ENCODE measurements at places on chromosomes 6 and 20. TPM values are rescaled to one million over a fixed set of nuclear protein-coding genes. Genes with fewer than 3 reads are reported as not detected.

The HFE gene
- 21.1 TPM for total RNA-seq

The PHACTR3 gene
- 9.7 TPM for total RNA-seq

The ACTL10 gene
- 2.2 TPM for total RNA-seq

The CCN5 gene
- total RNA-seq: 1.9 TPM

The CENPW gene
- total RNA-seq: 8.4 TPM

The GSTA1 gene
- not detected for total RNA-seq

The TBX18 gene
- not detected for total RNA-seq

The KIF13A gene
- 31.1 TPM for total RNA-seq

The PTPRK gene
- 38.0 TPM for total RNA-seq

The UBR2 gene
- 44.0 TPM for total RNA-seq

- no peaks in the 10 kb centered on the region for H3K36me3 ChIP-seq
- H3K4me3 ChIP-seq: no peak overlapping the region
- H3K27ac ChIP-seq: no peak overlapping the region
- no peak for DNase-seq
- H3K27me3 ChIP-seq: no peaks in the 10 kb centered on the region
These were observed 329.8 kb upstream of the SOX4 start for GRCh38 chr6:21263531-21264287.

DNA sequence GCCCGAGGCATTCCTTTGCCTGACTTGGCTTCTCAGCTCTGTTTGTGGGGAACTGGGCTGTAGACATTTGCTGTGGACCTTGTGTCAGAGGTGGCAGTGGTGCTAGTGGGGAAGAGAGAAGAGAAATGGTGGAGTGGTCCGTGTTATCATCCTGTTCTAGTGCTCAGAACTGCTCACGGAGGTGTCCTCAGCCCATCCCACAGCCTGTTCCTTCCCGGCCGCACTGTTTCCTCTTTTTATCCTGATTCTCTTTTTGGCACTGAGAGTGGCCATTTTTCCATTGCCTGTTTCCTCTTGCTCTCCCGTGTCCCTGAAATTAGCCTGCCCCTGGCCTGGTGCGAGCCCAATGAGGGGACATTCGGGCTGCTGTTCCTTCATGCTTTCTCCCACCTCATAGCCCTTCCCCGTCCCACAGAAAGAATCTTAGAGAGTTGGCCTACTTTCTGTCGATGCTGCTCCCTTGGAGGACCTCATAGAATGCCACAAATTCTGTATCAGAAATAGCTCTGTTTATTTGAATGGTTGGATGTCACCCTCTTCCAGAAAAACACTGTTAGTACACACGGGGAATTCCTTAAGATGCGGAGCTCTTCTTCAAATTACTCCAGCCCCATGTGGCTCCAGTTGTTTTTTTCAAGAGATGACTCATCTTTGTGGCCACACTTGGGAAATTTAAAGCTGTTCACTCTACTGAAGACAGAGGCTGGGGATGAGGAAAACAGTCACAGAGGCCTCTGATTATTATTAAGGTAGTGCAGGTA, 26.1 kb downstream of the FARS2 start:
- H3K36me3 ChIP-seq: no peaks in the 10 kb centered on the region
- no peaks in the 10 kb centered on the region for H3K27me3 ChIP-seq
- DNase-seq: no peak

DNA sequence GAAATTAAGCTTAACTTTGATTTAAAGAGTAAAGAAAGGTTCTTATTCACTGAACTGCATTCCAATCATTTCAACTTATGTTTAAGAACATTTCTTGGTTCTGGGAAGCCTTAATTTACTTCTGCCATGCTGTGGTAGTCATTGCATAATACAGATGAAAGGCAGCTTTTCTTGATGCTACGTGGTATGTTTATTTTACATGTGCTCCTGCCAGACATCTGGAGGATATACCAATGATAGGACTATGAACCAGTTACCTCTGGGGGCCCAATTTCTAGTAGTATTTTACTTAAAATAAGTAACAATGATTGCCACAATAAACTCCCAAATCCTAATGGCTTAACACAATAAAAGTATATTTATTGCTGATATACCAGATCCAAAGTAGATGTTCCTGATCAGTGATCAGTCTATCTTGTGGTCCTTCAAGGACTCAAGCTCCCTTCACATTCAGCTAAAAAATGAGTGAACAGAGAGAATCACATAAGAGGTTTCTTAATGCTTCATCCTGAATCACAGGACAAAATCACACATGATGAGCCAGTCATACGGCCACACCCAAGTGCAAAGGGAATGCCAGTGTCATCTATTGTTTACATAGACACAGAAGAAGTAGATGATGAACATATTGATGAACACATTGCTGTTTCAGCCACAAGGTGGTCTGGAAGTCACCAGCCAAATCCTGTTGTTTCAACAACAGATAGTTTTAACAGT, 56.5 kb upstream of the CCN2 start:
- H3K27me3 ChIP-seq: no peaks in the 10 kb centered on the region
- H3K27ac ChIP-seq: no peak overlapping the region
- H3K4me3 ChIP-seq: no peak overlapping the region
- H3K4me1 ChIP-seq: peaks cover 13% of the 10 kb centered on the region
- DNase-seq: no peak

- H3K4me1 ChIP-seq: no peaks in the 10 kb centered on the region
- DNase-seq: no peak
- H3K36me3 ChIP-seq: no peaks in the 10 kb centered on the region
- H3K27ac ChIP-seq: no peak overlapping the region
- H3K4me3 ChIP-seq: no peak overlapping the region
These were observed 41.4 kb upstream of the TMX4 start for GRCh38 chr20:8060977-8061376.

GRCh38 chr6:52227495-52227894, 16.8 kb downstream of the IL17F start:
- H3K36me3 ChIP-seq: no peaks in the 10 kb centered on the region
- H3K27ac ChIP-seq: no peak overlapping the region
- H3K27me3 ChIP-seq: no peaks in the 10 kb centered on the region
- no peak overlapping the region for H3K4me3 ChIP-seq

DNA sequence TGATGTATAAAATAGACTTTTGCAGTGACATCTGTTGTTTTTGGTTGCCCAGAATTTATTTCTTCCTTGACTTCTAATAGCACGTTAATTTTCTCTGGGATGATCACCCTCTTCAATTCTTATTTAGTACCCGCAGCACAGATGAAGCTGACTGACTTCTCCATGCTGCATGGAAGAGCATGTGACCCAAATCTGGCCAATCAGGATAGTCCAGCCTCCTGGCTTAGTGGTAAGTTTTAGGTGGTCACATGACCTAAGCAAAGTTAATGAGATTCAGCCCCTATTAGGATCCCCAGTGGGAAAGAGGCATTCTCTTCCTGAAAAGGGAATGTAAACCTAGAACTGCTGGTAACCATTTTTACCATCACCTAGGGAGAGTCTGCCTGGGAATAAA, 13.8 kb upstream of the SIRT5 start:
- H3K27ac ChIP-seq: no peak overlapping the region
- H3K36me3 ChIP-seq: no peaks in the 10 kb centered on the region

GRCh38 chr20:52496191-52496590, 304.6 kb upstream of the ZFP64 start:
- H3K4me1 ChIP-seq: no peaks in the 10 kb centered on the region
- H3K27me3 ChIP-seq: no peaks in the 10 kb centered on the region
- H3K36me3 ChIP-seq: no peaks in the 10 kb centered on the region
- no peak overlapping the region for H3K4me3 ChIP-seq
- no peak for DNase-seq

- H3K27ac ChIP-seq: no peak overlapping the region
- H3K27me3 ChIP-seq: peaks cover 14% of the 10 kb centered on the region
- no peak overlapping the region for H3K4me3 ChIP-seq
These were observed 10.6 kb downstream of the RNF182 start for GRCh38 chr6:13935190-13935880.

DNA sequence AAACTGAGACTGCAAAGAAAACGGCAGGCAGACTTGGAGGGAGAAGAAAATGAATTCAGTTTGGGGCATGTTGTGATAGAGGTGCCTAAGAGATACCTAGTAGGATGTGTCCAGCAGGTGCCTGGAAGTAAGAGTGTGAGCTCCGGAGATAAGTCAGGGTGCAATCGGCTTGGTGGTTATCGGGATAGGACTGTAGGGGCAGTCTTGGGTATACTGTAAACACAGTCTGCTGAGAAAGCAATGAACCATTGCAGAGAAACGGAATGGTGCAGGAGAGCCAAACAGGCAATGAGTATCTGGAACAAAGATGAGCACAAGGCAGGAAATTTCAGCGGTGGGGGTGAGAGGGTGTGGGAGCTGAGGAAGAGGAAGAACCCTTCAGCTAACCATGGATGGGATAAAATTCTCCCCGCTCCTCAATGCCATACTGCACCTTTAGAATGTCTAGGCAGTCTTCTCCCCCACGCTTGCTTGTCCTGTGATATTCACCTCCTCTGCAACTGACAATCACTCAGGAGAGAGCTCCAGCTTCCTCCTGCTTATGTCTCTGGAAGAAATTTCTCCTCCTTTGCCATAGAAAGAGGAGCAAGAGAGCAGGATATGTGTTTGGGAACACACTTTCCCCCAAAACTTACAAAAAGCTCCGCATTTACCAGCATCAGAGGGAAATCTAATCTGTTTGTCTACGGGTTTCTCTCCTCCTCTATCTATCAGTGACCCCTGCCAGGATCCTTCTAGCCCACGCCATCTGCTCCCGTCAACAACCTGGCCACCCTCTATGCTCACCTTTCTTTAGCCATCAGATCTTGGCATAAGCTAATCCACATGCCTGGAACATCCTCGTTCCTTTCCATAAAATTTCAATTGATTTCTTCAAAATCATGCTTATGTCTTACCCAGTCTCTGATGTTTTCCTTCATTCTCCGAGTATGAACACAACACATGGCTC, 381.7 kb upstream of the JARID2 start:
- no peak overlapping the region for H3K27ac ChIP-seq
- peaks cover 27% of the 10 kb centered on the region for H3K4me1 ChIP-seq
- H3K27me3 ChIP-seq: no peaks in the 10 kb centered on the region
- H3K4me3 ChIP-seq: no peak overlapping the region
- DNase-seq: no peak

DNA sequence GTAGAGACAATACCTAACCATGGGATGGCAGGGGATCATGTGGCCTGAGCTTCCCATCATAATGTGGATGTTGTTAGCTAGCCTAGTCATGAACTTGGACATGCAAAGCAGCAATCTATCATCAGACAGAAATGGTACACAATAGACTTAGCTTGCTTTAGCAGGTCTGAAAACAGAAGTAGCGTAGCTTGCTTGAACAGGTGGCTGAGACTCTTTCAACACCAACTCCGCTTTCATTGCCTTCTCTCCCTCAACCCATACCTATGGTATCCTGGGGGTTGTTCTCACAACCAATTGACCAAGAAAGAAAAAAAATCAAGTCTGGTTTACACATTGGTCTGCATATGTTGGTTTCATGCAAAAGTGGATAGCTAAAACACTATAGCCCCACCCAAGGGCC, 23.0 kb downstream of the CD164 start:
- H3K36me3 ChIP-seq: peaks cover 45% of the 10 kb centered on the region
- no peaks in the 10 kb centered on the region for H3K27me3 ChIP-seq
- no peaks in the 10 kb centered on the region for H3K4me1 ChIP-seq
- no peak for DNase-seq
- no peak overlapping the region for H3K27ac ChIP-seq
- H3K4me3 ChIP-seq: no peak overlapping the region

GRCh38 chr20:64038224-64038564, 2.2 kb downstream of the C20orf204 start:
- no peak for DNase-seq
- peak overlapping the region; percentile 88 for H3K27ac ChIP-seq

- no peaks in the 10 kb centered on the region for H3K27me3 ChIP-seq
- H3K27ac ChIP-seq: no peak overlapping the region
- H3K4me3 ChIP-seq: no peak overlapping the region
- no peaks in the 10 kb centered on the region for H3K36me3 ChIP-seq
- DNase-seq: no peak
- H3K4me1 ChIP-seq: no peaks in the 10 kb centered on the region
These were observed 7.6 kb upstream of the ADIG start for GRCh38 chr20:38573413-38573812.

DNA sequence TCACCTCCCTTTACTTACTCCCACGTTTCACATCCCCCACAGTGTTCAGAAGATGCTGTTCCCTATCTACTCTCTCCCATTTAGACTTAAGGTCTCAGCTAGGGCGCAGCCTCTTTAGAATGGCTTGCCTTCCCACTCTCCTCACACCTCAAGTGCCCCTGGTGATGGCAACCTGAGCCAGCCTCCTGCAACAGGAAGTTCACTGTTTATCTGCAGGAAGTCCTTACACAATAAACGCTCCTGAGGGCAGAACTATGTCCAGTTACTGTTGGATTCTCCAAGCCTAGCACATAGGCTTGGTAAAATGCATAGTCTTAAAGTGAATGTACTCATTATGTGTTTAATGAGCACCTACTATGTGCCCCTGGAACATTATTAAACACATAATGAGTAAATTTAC, 21.9 kb upstream of the RAB22A start:
- no peaks in the 10 kb centered on the region for H3K27me3 ChIP-seq
- DNase-seq: no peak
- H3K27ac ChIP-seq: no peak overlapping the region
- no peak overlapping the region for H3K4me3 ChIP-seq

DNA sequence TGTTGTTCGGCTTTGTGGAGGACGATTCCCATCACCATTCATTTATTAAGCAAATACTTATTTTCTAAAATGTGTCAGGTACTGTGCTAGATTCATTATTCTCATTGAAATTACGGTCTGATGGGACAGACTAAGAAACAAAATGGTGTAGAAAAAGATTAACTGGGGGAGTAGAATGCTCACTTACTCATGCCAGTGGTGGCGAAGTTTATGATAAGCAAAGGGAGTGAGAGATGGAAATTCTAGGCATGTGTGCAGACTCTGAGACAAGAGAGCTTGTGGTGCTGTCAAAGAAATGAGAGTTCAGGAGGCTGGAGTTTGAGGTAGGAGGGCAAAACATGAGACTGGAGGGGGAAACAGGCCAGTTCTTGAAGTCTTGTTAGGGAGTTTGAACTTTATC, 896 bp downstream of the RPP21 start:
- no peak overlapping the region for H3K27ac ChIP-seq
- no peaks in the 10 kb centered on the region for H3K27me3 ChIP-seq
- H3K36me3 ChIP-seq: peaks cover 23% of the 10 kb centered on the region
- H3K4me3 ChIP-seq: peak overlapping the region; percentile 88
- peaks cover 42% of the 10 kb centered on the region for H3K4me1 ChIP-seq

DNA sequence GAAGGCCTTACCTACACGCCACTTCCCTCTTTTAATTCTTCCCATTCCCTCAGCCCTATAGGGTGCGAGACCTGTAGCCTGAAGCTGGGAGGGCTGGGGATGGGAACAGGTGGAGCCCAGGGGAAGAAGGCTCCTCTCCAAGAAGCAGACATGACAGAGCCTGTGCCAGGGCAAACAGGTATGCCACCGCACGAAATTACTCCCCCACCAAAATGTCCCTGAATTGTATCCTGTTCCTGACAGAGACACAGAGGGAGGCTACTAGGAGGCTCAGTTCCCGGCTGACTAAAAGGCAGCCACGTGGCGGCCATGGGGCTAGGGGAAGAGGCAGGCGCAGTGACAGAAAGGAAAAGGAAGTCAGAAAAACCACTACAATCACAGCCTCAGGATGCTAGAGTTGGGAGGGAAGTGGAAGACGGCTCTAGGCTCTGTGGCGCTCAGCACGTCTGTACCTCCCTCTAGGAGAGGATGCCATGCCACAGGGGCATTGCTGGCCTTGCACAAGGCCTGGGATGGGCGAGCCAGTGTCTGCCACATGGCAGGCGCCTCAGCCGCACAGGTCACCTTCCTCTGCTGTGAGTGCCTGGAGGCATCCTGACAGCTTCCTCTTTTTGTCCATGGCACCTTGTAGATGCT, 27.7 kb downstream of the TFEB start:
- peak; percentile 90 for DNase-seq
- H3K27ac ChIP-seq: peak overlapping the region; percentile 91
- peaks cover 58% of the 10 kb centered on the region for H3K36me3 ChIP-seq
- H3K4me1 ChIP-seq: peaks cover 91% of the 10 kb centered on the region

- no peaks in the 10 kb centered on the region for H3K36me3 ChIP-seq
- peak overlapping the region; percentile 35 for H3K27ac ChIP-seq
- DNase-seq: no peak
- no peak overlapping the region for H3K4me3 ChIP-seq
These were observed 192.1 kb downstream of the SAMD5 start for GRCh38 chr6:147700436-147701209.
